Effector CD4-positive, alpha-beta T cell (primary cell): ENCODE measurements at places on chromosomes 1 and 21.

GRCh38 chr1:99707535-99708142 lies 58.8 kb downstream of the FRRS1 start:
- DNase-seq: peak; percentile 30

GRCh38 chr1:211876851-211877590 lies 46.5 kb upstream of the LPGAT1 start:
- DNase-seq: no peak

- no peak for DNase-seq
These were observed 29.6 kb upstream of the SMYD2 start for GRCh38 chr1:214251354-214251753.

- no peak for DNase-seq
These were observed 47.1 kb downstream of the EXTL2 start for GRCh38 chr1:100847361-100848082.

- DNase-seq: no peak
These were observed 768 bp downstream of the EDARADD start for GRCh38 chr1:236394879-236395229.

GRCh38 chr1:973459-974292 lies 7.4 kb downstream of the PLEKHN1 start:
- DNase-seq: no peak

DNA sequence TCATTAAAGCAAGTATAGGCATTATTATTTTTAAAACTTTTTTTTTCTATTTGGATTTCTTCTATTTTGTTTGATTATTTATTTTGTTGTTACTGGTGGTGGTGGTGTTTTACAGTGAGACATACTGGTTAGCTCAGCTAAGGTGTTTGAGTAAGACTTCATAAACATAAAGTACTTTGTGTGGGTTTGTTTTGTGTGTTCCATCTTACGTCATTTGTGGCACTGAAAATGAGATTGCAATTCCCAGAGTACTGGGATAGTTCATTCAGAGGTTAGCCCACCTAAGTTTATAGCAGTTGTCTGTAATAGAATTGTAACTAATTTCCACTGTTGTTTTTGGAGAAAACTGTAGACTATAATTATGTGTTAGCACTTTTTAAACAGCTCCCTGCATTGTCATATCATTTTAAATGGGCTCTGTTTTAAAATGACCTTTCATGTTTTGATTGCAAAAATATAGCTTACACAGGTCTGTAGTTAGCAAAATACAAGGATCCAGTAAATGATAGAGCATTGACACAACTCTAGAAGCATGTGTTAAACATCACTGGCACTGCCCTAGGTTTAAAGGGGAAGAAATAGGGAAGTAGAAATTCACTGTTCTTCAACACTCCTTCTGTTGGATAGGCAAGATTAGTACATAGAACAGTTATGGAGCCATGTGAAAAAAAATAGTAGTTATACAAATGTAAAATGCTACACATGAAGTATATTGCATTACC lies 171.7 kb downstream of the NFIA start:
- DNase-seq: no peak
